ENCODE measurements at places on chromosomes 12 and 14.

- no peak for DNase-seq
Observed at GRCh38 chr12:28456934-28457710, 266.9 kb downstream of the CCDC91 start.

DNA sequence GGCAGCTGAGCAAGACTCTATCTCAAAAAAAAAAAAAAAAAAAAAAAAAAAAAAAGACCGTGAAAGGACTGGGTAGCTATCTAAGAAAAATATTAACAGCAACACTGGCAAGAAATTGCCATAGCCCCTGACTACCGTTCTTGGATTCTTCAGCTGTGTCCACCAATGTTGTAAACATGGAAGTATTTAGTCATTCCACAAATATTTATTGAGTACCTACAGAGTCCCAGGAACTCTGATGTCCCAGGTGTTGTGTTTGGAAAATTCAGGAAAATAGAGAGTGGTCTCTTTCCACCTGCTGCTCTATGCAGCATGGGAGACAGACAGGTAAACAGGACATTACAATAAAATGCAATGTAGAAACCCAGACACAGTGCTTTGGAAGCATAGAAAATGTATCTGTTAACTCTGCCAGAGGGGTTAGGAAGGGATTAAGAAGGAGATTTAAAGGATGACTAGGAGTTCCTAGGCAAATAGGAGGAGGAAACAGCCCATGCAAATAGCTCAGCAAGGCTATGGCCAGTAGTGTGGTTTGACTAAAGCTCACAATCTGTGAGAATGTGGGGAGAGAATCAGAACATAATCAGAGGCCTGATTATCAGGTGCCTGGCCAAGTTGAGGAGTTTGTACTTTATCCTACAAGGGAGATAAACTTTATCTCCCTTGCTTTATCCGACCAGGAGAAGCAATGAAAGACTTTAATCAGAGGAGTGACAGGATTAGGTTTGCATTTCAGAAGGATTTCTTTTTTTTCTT, 2.1 kb upstream of the DLST start:
- DNase-seq, result no peak

GRCh38 chr12:2540535-2540941, 254.2 kb upstream of the FKBP4 start:
- no peak for DNase-seq

GRCh38 chr12:46401662-46402061, 29.1 kb upstream of the SLC38A2 start:
- no peak for DNase-seq

DNA sequence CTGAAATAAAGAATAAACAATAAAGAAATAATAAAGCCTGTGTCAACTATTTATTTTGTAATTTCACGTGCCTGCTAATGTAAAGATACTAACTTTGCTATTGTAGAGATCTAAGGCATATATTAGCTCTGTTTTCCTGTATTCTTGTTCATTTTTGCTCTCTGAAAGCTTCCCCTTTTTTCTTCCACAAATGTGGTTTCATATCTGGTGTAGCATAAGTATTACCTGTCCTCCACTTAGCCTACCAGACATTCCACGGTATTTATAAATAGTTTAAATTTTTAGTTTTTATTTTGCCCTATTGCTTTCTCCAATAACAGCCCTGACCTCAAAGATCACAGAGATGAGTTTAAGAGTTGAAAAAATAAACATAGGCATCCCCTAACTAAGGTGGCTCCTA, 92.6 kb upstream of the ATP2B1 start:
- DNase-seq, result peak; percentile 14

DNA sequence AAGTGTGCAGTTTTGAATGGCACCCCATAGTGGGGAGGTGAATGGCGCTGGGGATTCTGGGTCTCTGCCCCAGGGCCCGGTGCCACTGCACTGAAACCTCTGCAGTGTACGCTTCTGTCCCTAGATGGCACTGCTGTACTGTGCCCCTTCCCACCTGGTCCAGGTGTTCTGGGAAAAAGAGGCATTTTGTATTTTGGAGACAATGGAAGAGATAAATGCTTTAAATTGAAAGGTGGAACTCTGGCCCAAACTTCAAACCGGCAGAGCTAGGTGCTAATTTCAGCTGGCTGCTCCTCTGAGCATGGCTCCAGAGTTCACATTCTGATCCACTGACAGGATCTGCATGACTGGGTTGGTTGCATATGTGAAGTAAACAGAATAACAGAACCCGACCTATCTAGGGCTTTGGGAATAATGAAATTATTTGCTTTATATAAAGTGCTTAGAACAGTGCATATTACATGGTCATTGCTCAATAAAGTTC, 52.2 kb downstream of the KRT80 start:
- peak; percentile 45 for DNase-seq
